Stimulated activated CD4-positive, alpha-beta T cell treated with anti-CD3 and anti-CD28 coated beads, Interleukin-1b, Interleukin-23, amount 100 ng/mL, for 48 hours (primary cell): ENCODE measurements at places on chromosomes 12 and 14.

- DNase-seq, result no peak
Measured at GRCh38 chr12:57735952-57736740, 2.4 kb downstream of the AGAP2 start.

GRCh38 chr14:99575043-99576023 is 28.7 kb downstream of the CCDC85C start:
- no peak for DNase-seq

GRCh38 chr12:111598637-111599452 is at the start of gene ATXN2:
Gene ATXN2, minus strand, starts transcription at chr12:111599315. Its CDS starts 281 bp downstream, at chr12:111599034.
- DNase-seq, result peak; percentile 59

GRCh38 chr12:131766382-131767107 is 55.7 kb downstream of the SFSWAP start:
- no peak for DNase-seq

GRCh38 chr12:62123721-62124203 is 136.4 kb upstream of the USP15 start:
- peak; percentile 37 for DNase-seq

- DNase-seq, result no peak
Measured at GRCh38 chr12:105587237-105587636, 256.7 kb downstream of the C12orf75 start.

GRCh38 chr14:52029881-52030280 is 39.0 kb downstream of the NID2 start:
- no peak for DNase-seq

- DNase-seq, result no peak
Measured at GRCh38 chr14:70077720-70078119, 111.0 kb downstream of the SLC8A3 start.

DNA sequence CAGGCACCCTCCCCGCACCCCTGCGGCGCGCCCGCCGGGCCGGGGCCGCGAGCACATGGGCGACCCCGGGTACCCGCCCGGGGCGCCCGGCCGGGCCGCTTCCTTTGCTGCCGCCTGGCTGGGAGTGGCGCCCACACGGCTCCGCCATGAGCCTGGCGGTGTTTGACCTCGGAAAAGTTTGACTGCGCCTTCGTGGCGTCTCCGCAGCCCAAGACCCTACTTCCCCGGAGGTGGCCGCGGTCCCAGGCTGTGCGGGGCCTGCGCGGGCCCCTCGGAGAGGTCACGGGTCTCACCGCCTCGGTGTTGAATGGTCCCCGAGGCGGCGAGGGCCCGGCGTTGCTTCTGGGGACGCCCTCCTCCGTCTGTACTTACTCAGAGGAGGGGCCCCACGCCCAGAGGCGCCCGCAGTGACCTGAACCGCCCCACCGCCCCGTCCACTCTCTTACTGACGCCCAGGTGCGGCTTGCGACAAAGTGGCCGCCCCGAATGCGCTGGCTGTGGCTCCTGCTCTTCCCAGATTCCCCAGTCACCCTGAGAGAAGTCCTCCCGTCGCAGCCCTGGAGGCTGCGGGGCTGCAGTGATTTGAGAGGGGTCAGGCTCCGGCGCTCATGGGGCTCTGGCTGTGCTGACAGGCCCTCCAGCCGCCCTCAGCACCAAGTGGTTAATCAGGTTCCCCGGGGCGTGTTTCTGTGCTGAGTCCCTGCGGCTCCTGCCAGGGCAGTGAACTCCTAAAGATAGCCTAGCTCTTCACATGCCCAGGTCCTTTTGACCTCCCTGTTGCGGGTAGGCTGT is 5.8 kb downstream of the KMT5A start:
- peak; percentile 16 for DNase-seq

DNA sequence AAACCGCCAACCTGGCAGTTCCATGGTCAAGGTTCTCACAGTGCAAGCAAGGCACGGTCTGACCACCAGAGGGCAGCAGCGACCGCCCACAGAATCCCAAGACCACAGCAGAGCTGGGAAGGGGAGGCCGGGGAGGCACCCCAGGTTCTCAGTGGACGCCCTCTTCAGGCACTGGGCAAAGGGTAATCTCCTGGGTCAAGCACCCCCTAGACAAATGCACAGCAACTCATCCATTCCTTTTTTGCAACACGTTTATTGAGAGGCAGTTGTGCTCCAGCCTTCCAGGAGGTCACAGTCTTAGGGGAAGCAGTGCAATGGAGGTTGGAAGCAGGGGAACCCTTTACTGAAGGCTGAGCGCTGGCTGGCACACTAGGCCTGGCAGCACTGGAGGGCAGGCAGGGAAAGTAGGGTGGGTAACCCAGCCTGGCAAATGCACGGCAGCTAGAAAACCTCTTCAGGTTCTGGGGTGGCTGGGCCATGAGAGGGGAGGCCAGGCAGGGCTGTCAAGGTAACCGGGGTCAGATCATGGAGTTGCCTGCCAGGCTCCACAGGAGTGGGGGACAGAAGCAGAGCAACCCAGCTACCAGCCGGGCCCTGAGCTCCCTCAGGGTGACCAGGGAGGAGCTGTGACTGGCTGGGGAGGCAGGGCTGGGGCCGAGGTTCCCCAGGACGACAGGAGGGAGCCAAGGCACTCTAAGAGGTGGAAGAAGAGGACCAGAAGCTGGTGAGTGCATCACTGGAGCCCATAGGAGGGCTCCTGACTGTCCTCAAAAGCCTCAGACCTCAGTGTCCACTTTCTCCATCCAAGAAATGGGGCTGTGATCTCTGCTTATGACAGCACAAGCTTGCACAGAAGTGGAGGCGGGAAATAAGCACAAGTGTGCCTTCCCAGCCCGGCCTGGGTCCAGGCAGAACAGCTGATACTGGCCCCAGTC is 1.8 kb upstream of the RHOF start:
- peak; percentile 78 for DNase-seq

- DNase-seq, result no peak
Measured at GRCh38 chr14:23079716-23080115, 15.2 kb downstream of the ACIN1 start.

- DNase-seq, result no peak
Measured at GRCh38 chr12:116698116-116698515, 39.8 kb downstream of the SPRING1 start.

DNA sequence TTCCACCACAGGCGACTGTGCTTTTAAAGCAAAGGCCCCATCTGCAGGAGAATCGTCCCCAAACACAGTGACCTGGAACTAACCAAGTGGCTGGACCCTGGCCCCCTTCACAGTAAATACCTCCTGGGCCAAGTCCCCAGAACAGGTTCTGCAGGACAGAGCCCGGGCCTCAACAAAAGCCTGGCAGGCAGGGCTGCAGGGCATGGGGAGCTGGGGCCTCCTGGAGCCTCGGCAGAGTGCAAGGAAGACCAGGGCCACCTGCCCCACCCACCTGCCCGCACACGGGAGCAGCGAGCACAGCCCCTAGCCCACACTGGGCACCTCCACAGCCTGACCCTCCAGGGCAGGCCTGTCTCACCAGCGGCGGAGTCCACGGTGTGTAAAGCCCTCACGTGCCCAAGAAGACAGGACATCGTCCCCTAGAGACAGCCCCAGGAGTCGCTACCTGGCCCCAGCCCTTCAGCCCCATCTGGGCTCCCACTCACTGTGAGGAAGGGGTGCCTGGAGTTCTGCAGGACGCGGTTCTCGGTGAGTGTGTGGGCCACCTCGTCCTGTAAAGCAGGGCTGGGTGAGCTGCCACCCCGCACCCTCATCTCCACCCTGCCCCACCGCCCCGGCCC is 21.0 kb downstream of the AKT1 start:
- DNase-seq, result no peak

- no peak for DNase-seq
Measured at GRCh38 chr12:89390802-89391673, 38.7 kb upstream of the DUSP6 start.

- no peak for DNase-seq
Measured at GRCh38 chr12:75661908-75662307, 150.5 kb upstream of the KRR1 start.

DNA sequence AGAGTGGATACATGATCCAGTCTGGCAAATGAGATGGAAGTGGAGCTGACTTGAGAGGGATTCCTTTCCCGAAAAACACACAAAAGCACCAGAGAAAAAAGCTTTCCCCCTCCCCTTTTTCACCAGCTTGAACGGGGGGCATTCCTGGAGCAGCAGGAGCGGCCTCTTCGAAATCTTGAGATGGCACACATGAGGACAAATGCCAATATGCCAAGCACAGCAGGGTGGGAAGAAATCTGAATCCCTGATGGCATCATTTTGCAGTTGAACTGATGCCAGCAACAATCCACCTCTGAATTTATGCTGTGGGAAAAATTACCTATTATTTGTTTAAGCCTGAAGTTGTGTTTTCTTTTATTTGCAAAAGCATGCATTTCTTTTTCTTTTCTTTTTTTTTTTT is 29.7 kb upstream of the BICD1 start:
- no peak for DNase-seq

DNA sequence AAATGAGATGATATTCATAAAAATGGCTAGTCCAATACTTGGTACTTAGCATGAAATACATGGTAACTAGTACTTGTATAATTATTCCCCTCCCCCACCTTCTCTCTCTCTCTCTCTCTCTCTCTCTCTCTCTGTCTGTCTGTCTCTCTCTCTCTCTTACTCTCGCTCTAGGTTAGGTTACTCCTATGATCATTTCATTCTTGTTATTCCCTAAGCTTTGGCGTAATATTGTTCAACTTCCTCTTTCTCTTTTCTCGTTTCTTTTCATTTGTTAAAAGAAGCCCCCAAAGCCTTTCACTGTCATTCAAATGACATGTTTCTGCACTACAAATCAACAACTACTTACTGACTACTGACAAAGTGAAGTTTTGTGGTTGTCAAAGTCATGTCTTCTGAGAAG is 89.8 kb downstream of the GRIP1 start:
- DNase-seq, result no peak

- no peak for DNase-seq
Measured at GRCh38 chr14:74519316-74520074, 25.9 kb downstream of the ISCA2 start.

- no peak for DNase-seq
Measured at GRCh38 chr12:57058454-57058853, 8.5 kb upstream of the MYO1A start.

- no peak for DNase-seq
Measured at GRCh38 chr14:97705976-97706375, 908.8 kb downstream of the VRK1 start.

DNA sequence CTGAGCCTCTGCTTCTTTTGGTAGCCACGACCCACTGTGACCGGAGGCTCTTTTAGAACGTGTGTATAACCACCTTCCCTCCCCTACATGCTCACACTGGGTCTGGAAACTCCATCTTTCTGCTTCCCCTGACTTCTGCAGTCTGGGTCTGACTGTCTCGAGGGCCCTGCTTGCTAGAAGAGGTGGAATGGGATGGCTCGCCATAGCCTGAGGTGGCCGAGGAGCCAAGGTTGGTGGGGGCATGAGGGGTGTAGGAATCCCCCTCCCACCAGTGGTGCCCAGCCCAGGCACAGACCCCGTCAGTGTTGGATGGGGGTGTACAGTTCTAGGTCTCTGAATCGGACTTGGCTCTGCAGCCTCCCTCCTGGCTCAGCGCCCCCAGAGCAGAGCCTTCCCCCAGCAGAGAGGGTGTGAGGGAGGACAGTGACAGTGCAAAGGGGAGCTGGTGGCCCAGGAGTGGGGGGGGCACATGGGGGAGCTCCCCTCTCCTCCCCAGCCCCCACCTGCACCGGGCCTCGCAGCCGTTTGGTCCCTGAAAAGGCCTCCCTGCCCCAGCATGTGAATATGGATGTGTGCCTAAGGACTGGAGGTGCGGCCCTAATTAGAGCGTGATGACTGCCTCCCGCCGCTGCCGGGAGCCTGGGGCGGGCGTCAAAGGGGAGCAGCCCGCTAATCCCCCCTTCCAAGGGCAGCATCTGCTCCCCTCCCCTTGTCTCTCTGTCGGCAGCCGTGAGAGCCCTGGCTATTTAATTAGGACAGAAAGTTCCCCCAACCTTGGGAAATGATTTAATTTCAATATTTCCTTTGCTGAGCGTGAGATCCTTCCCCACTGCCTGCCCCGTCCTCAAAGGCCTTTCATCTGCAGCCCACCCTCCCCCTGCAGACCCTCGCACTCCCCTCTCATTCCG is 196.2 kb upstream of the C14orf180 start:
- no peak for DNase-seq

- DNase-seq, result no peak
Measured at GRCh38 chr12:57451233-57451778, 3.8 kb upstream of the INHBE start.

DNA sequence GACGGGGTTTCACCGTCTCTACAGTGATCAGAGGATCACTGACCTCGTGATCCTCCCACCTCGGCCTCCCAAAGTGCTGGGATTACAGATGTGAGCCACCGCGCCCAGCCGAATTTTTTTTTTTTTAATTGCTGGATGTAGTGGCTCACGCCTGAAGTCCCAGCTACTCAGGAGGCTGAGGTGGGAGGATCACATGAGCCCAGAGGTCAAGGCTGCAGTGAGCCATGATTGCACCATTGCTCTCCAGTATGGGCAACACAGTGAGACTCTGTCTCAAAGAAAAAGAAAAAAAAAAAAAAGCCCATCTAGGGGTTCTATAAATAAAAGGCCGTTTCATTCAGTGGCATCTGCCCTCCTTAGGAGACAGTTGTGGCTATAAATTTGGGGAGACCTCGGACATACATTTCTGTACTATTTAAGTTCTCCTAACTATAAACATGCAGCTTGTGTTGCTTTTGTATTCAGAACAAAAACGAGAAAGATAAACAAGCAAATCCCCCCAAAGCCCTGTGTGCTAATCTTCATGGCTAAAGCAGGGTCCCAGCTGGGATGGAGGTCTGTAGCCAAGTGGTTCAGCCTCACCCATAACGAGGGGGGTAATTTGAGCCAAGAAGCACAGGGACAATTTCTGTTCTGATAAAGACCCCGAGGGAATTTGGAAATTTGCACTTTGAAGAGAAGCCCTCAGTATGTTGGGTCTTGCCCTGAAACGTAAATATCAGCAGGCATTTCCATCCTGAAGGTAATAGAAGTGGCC is 35.0 kb upstream of the BCL7A start:
- DNase-seq, result no peak

DNA sequence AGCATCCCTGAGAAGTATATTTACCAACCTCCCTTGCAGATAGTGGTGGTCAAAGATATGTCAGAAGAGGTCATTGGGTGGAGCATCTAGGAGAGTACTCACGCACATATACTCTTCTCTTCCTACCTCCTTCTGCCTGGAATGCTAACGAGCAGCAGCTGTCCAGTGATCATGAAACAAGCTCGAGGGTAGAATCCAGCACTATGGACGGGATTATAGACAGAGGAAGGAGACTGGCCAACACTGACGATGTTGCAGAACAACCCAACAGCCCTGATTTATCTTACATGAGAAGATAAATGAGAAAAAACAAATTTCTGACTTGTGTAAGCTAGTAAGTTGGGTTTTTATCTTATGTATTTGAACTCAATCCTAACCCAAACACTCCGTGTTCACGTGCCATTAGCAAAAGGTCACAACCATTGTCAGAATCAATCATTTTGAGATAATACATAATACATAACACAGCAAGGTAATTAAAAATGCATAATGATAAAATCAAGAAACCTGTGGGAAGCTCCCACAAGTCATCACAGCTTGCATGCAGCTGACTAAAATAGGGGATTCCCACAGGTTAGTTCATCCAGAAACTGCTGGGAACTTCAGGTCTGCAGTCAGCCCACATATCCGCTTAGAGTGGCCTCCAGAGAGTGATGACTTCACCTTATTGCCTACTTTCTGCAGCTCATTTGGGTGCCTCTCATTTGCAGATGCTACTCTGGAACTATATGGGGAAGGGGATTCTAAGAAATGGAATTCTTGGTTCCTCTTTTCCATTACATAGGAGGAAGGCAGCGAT is 36.3 kb upstream of the STK38L start:
- DNase-seq, result peak; percentile 61
